ENCODE measurements at places on chromosomes 6 and 20. TPM values are rescaled to one million over a fixed set of nuclear protein-coding genes. Genes with fewer than 3 reads are reported as not detected.

Gene PTCRA
- polyA plus RNA-seq = 0.23 TPM

Gene OVOL2
- polyA plus RNA-seq = 15.7 TPM

Gene DEFB132
- not detected for polyA plus RNA-seq

Gene MEP1A
- 43.0 TPM for polyA plus RNA-seq

Gene IL17F
- 0.12 TPM for polyA plus RNA-seq

Gene BHLHE23
- not detected for polyA plus RNA-seq

Gene FOXQ1
- not detected for polyA plus RNA-seq

Gene SLC22A2
- not detected for polyA plus RNA-seq

Gene AURKA
- 25.1 TPM for polyA plus RNA-seq

Gene TAF4
- 3.6 TPM for polyA plus RNA-seq

Gene PRSS35
- not detected for polyA plus RNA-seq

Gene HCRTR2
- polyA plus RNA-seq = not detected

Gene SRXN1
- polyA plus RNA-seq = 27.5 TPM

Gene CYP39A1
- 2.4 TPM for polyA plus RNA-seq

Gene MTFR2
- polyA plus RNA-seq = 0.60 TPM

Gene CRISP2
- not detected for polyA plus RNA-seq

Gene C6orf58
- polyA plus RNA-seq = not detected

Data from sigmoid colon (tissue), 7 donors.